ENCODE measurements at places on chromosomes 2 and 18.

- no peak for DNase-seq
Measured at GRCh38 chr18:31183302-31183701, 20.6 kb upstream of the DSC1 start.

DNA sequence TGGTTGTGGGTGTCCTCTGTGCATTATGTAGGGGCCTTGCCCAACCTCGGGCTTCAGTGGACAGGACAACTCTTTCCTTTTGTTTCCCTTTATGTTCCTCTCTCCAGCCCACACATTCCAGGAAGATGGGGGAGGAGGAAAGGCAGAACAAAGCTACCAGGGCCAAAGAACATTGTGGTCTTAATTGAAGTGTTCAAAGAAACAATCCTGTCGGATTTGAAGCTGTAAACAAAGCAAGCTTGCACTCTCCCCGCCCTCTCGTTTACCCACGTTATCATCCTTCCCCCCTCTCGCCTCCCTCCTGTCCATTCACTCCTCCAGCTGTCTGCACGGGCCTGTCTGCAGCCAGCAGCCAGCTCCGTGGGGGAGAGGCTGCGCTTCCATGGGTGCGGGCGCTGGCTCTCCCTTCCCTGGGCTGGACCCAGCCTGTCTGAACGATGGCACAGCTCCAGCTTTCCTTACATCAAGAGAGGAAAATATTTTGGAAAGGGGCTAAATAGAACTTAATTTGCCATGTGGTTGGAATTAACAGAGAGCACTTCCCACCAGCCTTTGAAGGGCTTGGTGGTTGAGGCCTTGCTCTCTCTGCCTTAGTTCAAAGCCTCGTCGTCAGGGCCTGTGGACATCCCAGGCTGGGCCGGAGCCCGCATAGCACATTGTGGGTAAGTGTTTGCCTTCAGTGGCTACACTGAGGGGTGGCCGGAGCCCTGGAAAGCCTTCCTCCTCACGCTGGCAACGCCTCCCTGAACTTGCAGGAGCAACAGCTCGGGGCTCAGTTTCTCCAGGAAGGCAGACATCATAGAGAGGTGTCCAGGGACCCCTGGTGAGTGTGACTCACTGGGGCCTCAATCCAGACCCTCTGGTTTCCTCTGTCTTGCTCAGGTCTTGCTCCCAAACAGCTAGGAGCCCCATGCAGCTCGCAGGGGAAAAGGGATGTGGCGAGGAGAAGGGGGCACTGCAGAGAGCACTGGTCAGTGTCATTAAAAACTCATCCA, 60.6 kb upstream of the HS6ST1 start:
- no peak for DNase-seq

DNA sequence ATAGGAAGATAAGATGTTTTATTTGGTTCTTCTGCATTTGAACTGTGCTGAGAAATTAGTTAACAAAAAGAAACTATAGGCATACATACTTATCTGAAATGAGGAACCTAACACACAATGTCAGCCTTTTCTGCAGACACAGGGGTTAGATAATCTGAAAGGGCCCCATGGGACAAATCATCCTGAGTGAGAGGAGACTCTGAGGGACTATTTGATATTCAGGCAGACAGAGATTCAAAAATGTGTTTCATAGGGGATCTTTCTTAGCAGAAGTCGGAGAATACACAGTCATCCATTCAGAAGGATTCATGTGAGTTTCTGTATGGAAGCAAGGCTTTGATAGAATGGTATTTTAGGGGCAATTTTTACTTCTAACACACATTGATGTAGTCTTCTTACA, 79.1 kb downstream of the NCKAP5 start:
- DNase-seq, result no peak

- no peak for DNase-seq
Measured at GRCh38 chr2:227576110-227576509, 22.6 kb upstream of the SCYGR2 start.

DNA sequence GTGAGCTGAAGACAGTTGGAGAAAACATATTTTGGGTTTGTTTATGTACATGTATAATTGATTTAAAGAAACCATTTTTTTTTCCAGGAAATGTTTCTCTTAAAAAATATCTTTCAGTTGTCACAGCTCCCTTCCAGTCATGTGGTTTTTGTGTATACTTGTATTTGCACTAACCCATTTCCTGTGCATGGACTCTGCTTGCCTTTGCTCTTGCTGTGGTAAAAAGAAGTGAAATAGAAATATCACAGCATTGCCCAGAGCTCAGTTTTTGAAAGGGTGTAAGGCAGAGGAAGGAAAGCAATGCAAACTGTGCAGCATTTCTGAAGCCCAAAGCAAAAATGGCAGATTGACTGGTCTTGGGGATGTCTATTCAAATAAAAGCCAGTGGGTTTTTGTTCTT, 10.4 kb upstream of the DOCK10 start:
- DNase-seq, result peak; percentile 37

- DNase-seq, result no peak
Measured at GRCh38 chr2:163949693-163950092, 213.9 kb upstream of the FIGN start.

- peak; percentile 23 for DNase-seq
Measured at GRCh38 chr2:28063492-28063962, 173.0 kb downstream of the BABAM2 start.

DNA sequence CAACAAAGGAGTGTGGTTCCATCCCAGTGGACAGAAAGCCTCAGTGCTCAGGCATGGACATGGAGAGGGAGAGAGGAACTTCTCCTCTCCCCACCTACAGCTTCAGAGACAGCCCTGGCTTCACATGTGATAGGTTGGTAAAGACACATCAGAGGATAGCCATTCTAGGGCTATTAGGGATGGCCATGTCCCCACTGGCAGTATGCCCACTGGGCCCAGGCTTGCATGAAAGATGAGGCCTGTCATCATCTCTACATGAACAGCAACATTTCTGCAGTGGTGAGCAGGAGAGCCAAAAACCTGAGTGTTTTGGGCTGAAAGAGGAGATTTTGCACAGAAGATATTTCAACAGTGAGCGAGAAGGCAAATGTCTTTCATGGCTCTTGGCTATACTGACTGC, 517.2 kb downstream of the NR4A2 start:
- no peak for DNase-seq
